Mesothelial cell of epicardium (in vitro differentiated cells): ENCODE measurements at places on chromosomes 13 and 19.

- DNase-seq = no peak
Observed at GRCh38 chr13:113125506-113126264, 3.1 kb downstream of the F10 start.

- no peak for DNase-seq
Observed at GRCh38 chr13:104975272-104975671, 1560.2 kb downstream of the EFNB2 start.

DNA sequence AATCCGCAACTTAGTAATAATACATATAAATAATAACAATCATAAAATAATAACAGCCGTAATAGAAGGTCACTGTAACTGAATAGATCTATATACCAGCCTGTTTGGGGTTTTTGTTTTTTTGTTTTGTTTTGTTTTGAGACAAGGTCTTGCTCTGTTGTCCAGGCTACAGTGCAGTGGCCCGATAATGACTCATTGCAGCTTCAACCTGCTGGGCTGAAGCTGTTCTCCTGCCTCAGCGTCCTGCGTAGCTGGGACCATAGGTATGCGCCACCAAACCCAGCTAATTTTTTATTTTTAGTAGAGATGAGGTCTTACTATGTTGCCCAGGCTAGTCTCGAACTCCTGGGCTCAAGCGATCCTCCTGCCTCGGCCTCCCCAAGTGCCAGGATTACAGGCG is 950 bp downstream of the IGSF23 start:
- no peak for DNase-seq

DNA sequence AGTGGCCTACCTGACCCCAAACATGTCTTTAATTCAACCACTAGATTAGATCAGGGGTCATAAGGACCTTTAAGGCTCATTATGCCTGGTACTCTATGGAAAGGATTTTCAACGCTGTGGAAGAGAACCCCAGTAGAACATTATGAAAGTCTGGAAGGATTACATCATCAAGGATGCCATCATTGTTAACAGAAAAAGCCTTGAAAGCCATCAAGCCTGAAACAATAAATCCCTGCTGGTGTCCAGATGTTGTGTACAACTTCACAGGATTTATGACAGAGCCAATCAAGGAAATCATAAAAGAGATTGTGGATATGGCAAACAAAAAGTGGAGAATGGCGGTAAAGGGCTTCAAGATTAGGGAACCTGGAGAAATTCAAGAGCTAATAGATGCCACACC is 59.7 kb downstream of the NAA16 start:
- no peak for DNase-seq

GRCh38 chr19:32407004-32407992 is 1.7 kb downstream of the DPY19L3 start:
- no peak for DNase-seq

DNA sequence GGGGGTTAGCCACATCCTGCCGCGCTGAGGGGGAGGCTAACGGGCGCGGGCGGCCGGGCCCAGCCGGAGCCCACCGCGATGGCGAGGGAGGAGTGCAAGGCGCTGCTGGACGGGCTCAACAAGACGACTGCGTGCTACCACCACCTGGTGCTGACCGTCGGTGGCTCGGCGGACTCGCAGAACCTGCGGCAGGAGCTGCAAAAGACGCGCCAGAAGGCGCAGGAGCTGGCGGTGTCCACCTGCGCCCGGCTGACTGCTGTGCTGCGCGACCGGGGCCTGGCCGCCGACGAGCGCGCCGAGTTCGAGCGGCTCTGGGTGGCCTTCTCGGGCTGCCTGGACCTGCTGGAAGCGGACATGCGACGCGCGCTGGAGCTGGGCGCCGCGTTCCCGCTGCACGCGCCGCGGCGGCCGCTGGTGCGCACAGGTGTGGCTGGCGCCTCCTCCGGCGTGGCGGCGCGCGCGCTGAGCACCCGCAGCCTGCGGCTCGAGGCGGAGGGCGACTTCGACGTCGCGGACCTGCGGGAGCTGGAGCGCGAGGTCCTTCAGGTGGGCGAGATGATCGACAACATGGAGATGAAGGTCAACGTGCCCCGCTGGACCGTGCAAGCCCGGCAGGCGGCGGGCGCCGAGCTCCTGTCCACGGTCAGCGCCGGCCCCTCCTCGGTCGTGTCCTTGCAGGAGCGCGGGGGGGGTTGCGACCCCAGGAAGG is 692 bp downstream of the RGS9BP start:
- DNase-seq = peak; percentile 44

DNA sequence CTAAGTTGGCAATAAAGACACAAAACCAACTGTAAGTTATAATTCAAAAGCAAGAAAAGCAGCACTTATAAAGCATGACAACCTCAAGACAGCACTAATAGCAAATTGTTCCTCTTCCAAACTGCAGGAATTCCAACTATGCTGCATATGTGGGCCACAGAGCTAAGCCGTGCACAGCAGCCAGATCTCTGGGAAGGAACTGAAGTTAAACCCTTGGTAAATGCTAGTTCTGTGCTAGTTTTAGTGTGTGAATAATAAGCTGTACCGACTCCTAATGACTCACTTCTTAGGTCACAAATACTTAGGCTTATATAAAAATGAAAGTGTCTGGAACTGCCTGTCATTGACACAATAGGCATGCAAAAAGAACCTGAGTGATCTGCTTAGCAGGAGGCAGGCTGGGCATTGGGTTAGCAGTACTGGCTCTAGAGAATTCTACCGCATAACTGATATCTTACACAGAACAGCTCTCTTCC is 21.2 kb upstream of the GTF3A start:
- no peak for DNase-seq

DNA sequence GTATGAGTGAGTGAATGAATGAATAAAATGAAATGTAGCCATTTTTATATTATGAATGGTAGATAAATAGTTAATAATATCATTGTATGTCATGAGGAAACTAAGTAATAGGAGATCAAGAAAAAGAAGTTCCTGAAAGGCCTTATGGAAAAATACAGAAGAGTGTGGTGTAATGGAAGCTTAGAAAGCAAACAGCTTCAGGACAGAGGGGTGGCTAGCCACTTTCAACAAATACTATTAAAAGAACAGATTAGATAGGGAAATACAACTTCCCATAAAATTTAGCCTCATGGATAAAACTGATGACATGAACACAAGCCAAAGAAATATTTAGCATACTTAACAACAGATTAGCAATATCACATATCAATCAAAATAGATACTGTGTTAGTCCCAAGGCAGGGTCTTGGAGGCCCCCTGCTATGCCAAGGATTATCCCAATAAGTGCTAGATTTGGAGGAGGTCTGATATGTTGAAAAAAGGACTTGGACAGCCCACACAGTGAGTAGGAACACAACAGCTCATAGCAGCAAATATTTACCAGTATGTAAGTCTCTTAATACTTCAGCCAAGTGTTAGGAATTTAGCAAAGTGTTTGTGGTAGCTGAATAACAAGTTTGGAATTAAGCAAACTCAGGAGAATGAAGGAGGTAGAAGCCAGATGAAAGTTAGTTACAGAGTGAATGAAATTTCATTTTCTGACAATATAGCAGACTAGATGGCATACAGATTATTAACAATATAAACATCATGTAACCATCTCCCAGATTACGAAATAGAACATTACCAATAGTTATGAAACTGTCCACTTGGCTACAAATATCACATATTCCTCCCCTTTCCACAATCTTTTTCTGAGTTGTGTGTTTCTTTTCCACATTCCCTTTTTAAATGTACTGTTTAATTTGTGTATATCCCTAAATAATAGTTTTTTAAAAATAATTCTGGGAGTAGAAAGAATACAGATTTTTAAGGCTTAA is 1632.0 kb downstream of the PCDH9 start:
- no peak for DNase-seq

GRCh38 chr13:38202740-38203139 is 146.9 kb upstream of the UFM1 start:
- DNase-seq = no peak

DNA sequence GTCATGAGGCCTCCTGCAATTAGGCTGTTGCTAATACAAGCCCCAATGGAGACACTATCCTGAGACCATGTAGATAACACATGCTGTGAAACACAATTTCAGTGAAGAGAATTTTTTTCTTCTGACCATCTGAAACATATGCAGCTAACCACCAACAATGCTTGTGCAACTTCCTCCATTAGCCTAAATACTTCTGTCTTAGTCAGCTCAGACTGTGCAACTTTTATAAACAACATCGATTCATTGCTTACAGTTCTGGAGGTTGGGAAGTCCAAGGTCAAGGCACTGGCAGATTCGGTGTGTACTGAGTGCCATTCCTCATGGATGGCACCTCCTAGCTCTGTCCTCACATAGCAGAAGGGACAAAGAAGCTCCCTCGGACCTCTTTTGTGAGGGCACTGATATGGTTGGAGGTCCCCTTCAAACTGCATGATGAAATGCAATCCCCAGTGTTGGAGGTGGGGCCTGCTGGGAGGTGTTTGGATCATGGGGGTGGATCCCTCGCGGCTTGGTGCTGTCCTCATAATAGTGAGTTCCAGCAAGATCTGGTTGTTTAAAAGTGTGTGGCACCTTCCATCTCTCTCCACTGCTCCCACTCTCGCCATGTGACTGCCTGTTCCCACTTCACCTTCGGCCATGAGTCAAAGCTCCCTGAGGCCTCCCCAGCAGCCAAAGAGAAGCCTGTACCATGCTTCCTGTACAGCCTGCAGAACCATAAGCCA is 27.7 kb downstream of the STK24 start:
- DNase-seq = no peak

GRCh38 chr13:108193806-108194205 is 21.5 kb downstream of the LIG4 start:
- DNase-seq = no peak

GRCh38 chr19:33388725-33389420 is 15.4 kb downstream of the CEBPG start:
- DNase-seq = no peak

DNA sequence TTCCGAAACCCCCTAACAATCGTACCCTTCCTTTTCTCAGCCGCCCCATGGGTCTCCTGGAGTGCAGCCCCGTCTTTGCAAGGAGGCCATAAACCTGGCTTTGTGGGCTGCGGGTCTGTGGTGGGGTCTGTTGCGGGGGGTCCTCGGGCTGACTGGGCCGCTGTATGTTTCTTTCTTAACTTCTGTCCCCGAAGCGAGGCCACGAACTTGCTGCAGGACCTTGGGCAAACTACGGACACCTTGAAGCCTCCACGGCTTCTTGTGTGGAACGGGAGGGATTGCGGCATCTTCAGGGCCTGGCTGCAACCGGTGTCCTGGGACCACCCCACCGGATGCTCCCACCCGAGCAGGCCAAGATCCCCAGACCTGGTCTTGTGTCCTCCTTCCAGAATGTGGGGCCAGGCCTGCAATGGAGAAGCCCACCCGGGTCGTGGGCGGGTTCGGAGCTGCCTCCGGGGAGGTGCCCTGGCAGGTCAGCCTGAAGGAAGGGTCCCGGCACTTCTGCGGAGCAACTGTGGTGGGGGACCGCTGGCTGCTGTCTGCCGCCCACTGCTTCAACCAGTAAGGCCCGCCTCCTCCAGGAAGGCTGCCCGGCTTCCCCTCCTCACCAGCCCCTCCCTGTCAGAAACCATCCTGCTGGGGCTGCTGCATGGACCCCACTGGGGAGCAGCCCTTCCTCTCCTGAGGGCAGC is 12.0 kb downstream of the TIMM13 start:
- no peak for DNase-seq

- DNase-seq = no peak
Observed at GRCh38 chr13:74324338-74324737, 190.1 kb upstream of the KLF12 start.

DNA sequence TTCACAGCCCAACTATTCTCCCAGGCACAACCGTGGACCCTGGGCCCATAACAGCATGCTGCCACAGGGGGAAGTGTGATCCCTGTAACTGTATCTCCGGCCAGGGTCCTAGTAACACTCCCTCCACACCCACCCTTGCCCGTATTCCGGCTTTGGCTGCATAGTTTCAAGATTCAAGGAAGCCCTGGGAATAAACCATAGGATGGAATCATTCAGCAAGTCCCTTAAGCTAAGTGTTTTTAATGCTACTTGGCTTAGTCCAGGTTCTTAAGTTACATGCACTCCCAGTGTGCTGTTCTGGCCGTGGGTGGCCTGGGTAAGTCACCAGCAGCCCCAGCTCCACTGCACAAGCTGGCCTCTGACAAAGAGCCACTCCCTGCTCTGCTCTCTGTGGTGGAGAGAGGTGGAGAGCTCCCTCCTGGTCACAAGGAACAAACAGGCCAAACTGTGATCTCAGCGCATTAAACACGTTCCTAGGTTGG is 532.4 kb upstream of the SGCG start:
- no peak for DNase-seq

DNA sequence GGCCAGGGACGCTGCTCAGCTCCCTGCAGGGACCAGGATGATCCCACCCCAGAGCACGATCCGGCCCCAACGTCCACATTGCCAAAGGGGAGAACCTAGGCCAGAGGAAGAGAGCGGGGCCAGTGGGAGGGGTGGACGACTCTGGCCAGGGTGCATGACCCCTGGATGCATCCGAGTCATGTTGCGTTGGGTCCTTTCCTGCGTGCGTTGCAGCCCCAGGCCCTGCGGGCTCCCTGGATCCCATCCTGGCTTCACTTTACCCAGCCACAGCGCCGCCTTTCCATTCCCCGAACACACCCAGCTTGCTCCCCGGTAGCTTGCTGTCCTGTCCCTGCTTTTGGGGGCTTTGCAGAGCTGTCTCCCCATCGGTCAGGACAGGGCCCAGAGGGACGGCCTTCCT is 10.5 kb downstream of the PLIN4 start:
- no peak for DNase-seq

GRCh38 chr13:31957772-31958171 is 73.8 kb upstream of the FRY start:
- no peak for DNase-seq

GRCh38 chr13:84296401-84296800 is 414.1 kb upstream of the SLITRK1 start:
- DNase-seq = no peak

GRCh38 chr13:113548778-113549621 is 35.6 kb upstream of the TFDP1 start:
- peak; percentile 19 for DNase-seq

GRCh38 chr19:1113030-1113985 is 9.5 kb downstream of the GPX4 start:
- DNase-seq = peak; percentile 92

GRCh38 chr13:113378825-113379224 is 14.9 kb upstream of the GRTP1 start:
- no peak for DNase-seq

DNA sequence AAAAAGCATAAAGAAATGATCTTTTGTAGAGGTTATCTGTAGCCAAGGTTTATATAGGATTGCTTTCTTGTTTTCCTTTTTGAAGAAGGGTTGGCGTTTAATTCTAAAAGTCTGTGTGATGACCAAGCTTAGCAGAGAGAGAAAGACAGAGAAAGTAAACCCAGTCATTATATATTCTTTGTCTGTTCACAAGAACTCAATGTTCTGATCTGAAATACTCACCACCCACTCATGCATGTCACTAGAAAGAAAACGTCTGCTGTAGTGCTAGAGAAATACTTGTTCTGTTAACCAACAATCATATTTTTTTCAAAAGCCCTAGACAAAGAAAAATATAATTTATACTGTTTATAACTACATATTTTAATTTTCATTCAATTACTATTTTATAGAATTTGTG is 173.7 kb upstream of the SLITRK5 start:
- no peak for DNase-seq
